ENCODE measurements at places on chromosomes 6 and 20. TPM values are rescaled to one million over a fixed set of nuclear protein-coding genes. Genes with fewer than 3 reads are reported as not detected.
A peak's percentile ranks its signal among the peaks of the same experiment; 100 is the strongest.

DNA sequence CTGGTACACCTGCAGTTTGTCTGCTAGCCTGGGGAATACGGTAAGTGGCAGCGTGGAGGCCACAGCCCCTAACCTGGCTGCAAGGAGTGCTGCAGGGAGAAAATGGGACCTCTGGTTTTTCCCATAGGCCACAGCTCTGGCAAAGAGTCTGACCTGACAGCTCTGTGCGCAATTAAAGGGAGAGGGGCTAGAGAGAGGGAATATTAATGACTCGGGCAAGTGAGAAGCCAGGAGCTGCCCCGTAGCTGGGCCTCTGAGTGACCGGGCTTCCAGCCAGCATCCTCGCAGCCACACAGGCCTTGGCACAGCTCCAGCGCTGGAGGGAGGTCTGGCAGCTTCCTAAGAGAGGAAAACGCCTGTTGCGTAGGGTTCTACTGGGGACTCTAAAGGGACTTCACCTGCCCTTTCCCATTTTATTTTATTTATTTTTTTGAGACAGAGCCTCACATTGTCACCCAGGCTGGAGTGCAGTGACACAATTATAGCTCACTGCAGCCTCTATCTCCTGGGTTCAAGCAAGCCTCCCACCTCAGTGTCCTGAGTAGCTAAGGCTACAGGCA lies 18.2 kb upstream of the OCSTAMP start:
- DNase-seq = peak; percentile 72

GRCh38 chr6:155708100-155708499 lies 252.5 kb upstream of the NOX3 start:
- no peak for DNase-seq

GRCh38 chr6:160692369-160692959 lies 9.6 kb upstream of the PLG start:
- no peak for DNase-seq

Gene LINC00237
- not detected for polyA plus RNA-seq

Gene BPIFB4
- not detected for polyA plus RNA-seq

Gene TCF15
- not detected for polyA plus RNA-seq

Gene FOXS1
- not detected for polyA plus RNA-seq

- DNase-seq = no peak
These were observed 2.8 kb upstream of the COX7A2 start for GRCh38 chr6:75246386-75246785.

Gene DLGAP4
- 76.7 TPM for polyA plus RNA-seq

Gene ACTL10
- 0.43 TPM for polyA plus RNA-seq

Gene TMC2
- polyA plus RNA-seq = not detected

GRCh38 chr6:148035806-148036390 lies 306.7 kb upstream of the SASH1 start:
- no peak for DNase-seq

- DNase-seq = no peak
These were observed 82.3 kb upstream of the MPC1 start for GRCh38 chr6:166465003-166465399.

DNA sequence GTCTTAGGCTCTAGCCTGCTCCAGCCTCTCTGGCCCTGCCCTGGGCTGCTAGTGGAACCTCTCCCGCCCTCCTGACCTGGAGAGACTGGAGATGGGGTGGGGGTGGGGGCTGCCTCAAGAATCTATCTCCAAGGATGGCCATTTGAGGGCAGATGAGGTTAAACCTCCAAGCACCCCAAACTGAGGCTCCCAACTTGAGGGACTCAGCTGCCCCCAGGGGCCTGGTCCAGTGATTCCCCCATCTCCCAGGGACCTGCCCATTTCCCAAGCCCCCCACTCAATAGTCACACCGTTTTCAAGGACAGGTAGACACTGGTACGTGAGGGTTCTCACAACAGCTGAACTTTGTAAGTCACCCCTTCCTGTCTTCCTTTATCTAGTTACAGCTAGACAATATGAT lies 7.1 kb upstream of the BPIFB1 start:
- DNase-seq = no peak

- DNase-seq = peak; percentile 39
These were observed 1348.2 kb upstream of the GJE1 start for GRCh38 chr6:140784573-140784972.

DNA sequence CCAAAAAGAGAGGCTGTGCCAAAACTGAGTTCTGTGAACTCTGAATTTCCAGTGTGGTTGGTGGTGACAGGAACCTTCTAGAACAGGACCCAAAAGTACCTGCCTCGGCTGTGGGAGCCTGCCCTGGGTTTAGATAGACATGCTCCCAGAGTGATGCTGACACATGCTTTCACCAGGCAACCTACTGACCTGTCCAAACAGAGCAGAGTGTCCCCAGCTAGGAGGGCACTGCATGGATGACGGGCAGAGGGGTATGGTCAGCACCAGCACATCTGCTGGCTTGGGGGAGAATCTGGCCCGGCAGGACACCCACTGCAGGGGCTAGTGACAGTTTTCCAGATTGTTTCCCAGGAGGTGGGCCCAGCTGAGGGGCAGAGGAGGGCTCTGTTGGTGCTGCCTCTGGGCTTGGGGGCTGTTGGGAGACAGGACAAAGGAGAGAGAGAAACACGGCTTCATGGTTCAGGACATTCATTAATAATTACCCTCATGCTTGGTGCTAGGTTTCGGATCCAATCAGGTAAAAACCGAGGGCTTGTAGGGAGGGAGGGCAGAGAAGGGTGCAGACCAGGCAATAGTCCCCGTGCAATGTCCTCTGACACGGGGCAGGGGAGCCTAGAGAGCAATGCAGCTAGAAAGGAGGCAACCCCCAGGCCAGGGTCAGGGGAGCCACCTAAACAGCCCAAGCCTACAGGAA lies 15.0 kb downstream of the KCNK5 start:
- DNase-seq = no peak

DNA sequence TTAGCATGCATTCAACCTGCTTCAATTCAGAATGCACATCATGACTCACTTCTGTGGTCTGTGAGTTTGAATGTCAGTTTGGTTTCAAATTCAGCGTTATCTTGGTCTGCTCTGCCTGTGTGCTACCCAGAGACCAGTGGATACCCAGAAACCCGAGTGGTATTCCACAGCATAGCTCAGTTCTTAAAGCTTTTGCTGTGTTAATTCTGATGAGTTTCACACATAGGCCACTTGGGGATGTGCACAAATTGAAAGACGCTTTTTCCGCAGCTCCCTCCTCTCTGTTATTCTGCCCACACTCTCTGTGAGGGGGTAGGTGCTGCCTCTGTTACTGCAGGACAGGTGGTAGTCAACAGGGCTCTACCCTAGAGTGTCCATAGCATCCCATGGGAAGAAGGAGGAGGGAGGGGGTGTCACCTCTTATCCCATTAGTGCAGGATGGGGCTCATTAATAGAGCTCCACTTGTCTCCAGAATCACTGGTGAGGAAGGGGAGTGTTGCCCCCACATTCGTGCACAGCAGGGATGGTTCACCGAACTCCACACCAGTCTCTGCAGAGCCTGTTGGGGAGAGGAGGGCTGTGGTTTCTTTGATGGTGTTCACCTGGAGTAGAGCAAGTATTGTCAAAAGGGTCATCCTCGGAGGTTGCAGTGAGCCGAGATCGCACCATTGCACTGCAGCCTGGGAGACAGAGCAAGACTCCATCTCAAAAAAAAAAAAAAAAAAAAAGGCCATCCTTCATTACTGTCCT lies 29.2 kb upstream of the SDCBP2 start:
- peak; percentile 83 for DNase-seq

DNA sequence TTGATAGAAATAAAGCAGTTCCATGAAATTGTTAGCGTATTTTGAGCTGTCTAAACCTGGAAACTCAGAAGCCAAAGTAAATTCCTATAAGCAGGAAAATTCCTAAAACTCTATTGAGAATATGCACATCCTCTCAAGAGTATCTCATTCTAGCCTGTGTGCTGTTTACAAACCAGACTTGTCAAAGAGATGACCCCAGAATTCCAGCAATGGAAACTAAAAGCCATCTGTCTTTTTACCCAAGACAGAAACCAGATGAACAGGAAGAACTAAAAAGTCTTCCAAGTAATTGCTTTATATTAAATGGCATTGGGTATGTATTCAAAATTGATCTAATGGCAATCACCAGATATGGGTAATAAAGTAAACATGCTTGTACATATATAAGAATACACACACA lies 92.6 kb downstream of the COL19A1 start:
- DNase-seq = no peak

- no peak for DNase-seq
These were observed 132.6 kb upstream of the MTHFD1L start for GRCh38 chr6:150732765-150733539.

GRCh38 chr20:62533591-62534495 lies 58.0 kb upstream of the GATA5 start:
- no peak for DNase-seq

- no peak for DNase-seq
These were observed 544 bp upstream of the NRM start for GRCh38 chr6:30691208-30691847.

- DNase-seq = no peak
These were observed 11.8 kb downstream of the SRC start for GRCh38 chr20:37357481-37358365.

Gene HAO1
- not detected for polyA plus RNA-seq

DNA sequence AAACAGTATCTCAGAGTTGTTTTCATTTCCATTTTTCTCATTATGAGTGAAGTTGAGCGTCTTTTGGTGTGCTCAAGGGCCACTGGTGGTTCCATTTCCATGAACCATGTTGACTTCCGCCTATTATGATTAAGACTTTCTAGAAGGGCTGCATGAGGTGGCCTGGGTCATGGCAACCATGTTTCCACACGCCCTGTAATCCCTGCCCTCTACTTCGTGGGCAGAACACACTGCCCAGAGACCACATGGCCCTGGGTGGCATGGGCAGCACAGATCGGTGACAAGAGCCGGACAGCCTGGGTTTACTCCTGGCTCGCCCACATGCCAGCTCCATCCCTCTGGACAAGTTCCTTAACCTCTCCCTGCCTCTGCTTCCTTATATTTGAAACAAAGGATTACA lies 14.8 kb downstream of the PRPH2 start:
- no peak for DNase-seq

GRCh38 chr6:166530211-166531095 lies 56.0 kb downstream of the RAMACL start:
- no peak for DNase-seq

GRCh38 chr6:6942091-6942490 lies 165.7 kb upstream of the RREB1 start:
- DNase-seq = no peak

DNA sequence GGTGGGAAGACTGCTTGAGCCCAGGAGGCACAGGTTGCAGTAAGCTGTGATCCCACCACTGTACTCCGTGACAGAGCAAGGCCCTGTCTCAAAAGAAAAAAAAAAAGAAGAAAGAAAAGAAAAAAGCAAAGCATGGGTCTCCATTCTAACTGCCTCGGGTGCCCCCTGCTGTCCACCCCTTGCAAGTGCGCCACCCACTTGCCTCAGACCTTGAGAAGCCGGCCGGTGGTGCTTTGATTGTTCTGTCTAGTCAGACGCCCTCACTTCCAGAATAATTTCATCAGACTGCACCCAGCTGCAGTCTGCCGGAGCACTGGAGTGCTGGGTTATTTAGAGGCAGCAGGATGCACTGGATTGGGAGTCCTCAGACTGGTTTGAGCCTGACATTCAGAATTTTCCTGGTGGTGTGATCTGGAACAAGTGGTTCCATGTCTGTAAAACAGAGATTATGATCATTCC lies 17.6 kb upstream of the TM9SF4 start:
- peak; percentile 72 for DNase-seq

DNA sequence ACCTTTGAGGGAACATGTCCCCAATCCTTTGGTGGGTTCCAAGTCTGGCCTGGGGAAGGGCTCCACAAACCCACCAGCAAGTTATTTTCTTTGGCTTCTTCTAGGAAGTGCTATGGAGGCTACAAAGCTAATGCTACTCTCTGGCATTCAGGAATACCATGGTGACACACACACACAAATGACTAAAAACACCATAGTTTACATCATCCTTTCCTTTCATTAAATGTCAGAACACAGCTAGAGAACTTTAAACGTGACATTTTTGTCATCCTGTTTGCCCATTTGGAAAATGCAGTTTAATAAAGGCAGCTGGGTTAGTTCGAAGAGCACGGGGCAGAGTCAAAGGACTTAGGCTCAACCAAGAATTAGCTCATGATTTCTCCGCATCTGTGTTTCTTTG lies 40.2 kb upstream of the PROKR2 start:
- no peak for DNase-seq

Gene MUCL3
- not detected for polyA plus RNA-seq

Gene GSTA4
- 35.6 TPM for polyA plus RNA-seq

DNA sequence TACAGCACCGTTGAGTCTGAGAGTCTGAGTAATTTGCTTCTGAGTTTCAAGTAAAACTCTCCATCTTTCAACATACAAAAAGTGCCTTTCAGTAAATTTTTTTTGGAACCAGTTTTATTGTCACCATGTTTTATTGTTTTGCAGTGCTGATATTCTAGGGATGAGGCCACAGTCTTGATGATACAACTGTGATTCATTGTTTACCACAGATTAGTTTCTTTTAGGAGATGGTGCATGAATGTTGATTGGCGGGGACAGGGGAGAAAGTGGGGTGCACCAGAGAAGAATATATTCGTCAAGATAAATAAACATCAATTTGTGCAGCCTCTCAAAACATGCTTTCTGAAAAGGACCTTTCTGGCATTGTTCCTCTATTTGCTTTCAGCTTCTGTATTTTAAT lies 109.0 kb downstream of the MCHR2 start:
- DNase-seq = no peak

GRCh38 chr20:31670371-31671228 lies 32.9 kb downstream of the COX4I2 start:
- DNase-seq = peak; percentile 75

DNA sequence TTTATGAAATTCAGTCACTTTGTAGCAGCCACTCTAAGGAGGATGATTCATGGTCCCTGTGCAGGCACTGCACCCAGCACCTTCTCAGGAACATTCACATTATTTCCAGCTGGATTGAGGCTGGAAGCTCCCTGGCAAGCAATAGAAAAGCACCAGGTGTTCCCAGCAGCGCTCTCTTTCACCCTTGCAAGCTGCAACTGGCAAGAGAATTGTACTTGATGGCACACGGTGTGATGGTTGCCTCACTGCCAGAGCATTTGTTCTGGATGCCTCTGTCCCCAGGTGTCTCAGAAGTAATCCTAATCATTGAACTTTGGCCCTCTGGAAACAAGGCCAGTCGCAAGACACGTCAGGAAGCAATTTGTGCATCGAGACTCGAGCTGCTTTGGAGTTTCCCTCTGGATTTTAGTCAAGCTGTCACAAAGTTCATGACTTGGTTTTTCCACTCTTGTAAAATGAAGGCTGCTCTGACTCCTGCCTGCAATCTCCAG lies 24.9 kb upstream of the PHACTR2 start:
- DNase-seq = no peak

GRCh38 chr20:55515832-55516231 lies 489.5 kb downstream of the CBLN4 start:
- DNase-seq = no peak

GRCh38 chr6:64477391-64477790 lies 841.8 kb downstream of the PHF3 start:
- no peak for DNase-seq

GRCh38 chr6:137363805-137364138 lies 130.4 kb downstream of the OLIG3 start:
- DNase-seq = no peak

- DNase-seq = no peak
These were observed 380.0 kb downstream of the LMBRD1 start for GRCh38 chr6:69416776-69417175.

Gene LKAAEAR1
- polyA plus RNA-seq = 0.16 TPM

Gene PDYN
- not detected for polyA plus RNA-seq

All from IMR-90 (cell line).